ENCODE measurements at places on chromosomes 5 and 9. TPM values are rescaled to one million over a fixed set of nuclear protein-coding genes. Genes with fewer than 3 reads are reported as not detected.

Gene F12
- polyA plus RNA-seq: 9.5 TPM

Gene LHX2
- 4.6 TPM for polyA plus RNA-seq

DNA sequence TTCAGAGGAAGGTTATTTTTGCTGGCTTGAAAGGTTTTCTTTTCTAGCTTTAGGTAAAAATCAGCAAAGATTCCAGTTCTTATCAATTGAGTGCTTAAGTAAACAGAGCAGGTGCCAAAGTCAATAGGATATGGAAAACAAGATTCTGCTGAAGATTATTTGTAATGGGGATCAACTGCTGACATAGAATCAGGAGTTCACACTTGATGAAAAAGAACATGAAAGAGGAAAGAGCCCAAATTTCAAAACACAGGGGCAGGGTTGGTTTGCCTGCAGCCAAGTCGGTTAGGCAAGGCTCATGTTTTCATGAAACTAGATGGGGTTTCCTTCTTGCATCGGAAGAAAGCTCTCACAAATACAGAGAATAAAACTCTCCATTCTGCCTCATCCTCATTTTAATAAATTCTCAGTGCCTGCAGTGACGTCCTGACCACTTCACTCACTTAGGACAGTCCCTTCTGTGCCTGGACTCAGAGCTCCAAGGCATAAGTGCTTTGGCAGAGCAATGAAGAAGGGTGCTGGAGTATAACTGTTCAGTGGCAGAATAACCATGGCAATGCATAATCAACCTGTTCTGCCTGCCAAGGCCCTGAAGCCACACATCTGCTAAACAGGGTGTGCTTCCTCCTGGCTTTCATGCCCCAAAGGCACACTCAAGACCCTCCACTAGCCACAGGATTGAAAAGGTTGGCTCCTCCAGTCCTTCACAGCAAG, 179.6 kb downstream of the GNAQ start:
- no peak for DNase-seq

- DNase-seq: no peak
Measured at GRCh38 chr5:55454282-55454681, 80.5 kb downstream of the PLPP1 start.

DNA sequence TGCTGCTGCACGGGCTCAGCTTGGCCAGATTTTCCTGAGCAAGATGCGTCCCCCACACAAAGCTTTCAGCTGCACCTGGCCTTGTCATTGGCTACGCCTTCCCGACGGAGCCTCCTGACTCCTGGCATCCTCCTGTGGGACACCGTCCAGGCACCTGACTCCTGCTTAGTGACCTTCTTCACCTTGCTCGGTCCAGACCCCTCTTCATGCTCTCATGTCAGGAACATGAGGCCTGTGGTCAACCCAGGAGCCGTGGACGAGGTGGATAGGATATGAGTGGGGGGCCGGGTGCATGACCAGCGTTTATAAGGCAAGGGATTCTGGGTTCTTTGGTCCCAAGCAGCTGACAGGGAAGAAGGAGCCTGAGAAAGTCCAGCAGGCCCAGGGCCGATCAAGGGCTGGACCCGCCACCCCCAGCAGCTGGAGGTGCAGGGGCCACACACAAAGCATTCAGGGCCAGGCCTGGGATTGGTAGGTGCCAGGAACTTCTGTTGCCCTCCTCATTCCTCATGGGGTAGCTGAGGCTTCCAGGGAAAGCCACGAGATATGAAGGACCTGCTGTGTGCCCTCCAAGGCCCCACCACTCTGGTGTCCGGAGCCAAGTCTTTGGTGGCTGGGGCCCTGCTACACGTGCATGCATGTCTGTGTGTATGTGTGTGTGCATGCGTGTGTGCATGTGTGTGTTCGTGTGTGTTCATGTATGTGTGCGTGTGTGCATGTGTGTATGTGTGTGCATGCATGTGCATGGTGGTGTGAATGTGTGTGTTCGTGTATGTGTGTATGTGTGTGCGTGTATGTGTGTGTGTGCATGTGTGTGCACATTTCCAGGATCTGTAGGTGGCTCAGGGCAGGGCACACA, 34.9 kb downstream of the SLC6A3 start:
- no peak for DNase-seq

GRCh38 chr5:68883436-68883835, 210.4 kb upstream of the SLC30A5 start:
- DNase-seq: no peak

GRCh38 chr9:13568405-13568804, 288.9 kb upstream of the MPDZ start:
- DNase-seq: no peak

Gene ADAM19
- 59.3 TPM for polyA plus RNA-seq

GRCh38 chr5:138844125-138844461, 31.0 kb downstream of the LRRTM2 start:
- DNase-seq: no peak

GRCh38 chr5:100790170-100790665, 112.9 kb downstream of the ST8SIA4 start:
- DNase-seq: no peak

Gene TMOD1
- polyA plus RNA-seq: 11.1 TPM

DNA sequence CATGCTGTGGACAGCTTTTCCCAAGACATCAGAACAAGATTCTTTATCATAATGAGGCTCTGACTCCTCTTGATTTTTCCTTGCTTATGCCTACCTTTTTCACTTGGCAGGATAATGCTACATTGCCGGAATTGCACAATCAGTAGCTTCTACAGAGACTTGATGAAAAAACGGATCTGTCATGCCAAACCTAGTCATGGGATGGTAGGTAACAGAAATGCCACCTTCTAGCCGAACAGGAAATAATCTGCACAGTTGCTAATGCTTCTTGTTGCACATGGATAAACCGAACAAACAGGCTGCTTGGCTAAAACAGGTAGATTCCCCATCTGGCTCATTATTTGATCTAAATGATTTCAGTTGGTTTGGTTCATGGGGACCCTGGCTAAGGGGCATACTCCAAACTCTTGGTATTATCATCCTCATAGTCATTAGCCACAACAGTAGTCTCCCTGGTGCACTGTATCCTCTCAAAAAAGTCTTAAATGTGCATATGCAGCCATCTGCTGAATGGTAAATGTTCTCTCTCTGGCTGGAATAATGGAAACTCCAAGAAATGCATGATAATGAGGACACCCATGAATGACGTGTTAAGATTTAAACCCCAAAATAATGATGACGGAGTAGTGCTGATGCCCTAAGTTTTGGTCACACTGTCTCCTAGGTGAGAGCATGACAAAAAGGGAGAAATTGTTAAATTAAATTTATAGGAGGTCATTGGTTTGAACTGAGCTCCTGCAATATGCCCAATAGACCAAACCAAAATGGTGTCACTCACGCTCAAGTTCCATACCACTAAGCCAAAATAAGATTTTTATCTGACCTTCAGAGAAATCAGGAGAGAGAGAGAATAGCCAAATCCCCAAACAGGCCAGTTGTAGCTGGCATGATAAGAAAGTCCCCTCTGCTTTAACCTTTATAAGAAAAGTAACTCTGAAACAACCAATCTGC, 47.0 kb downstream of the RAPGEF1 start:
- no peak for DNase-seq

- DNase-seq: no peak
Measured at GRCh38 chr5:39022151-39022550, 52.0 kb downstream of the RICTOR start.

Gene CDC25C
- polyA plus RNA-seq: 15.5 TPM

Gene ARL14EPL
- not detected for polyA plus RNA-seq

GRCh38 chr5:65769539-65769938, 47.5 kb downstream of the NLN start:
- no peak for DNase-seq

Gene TMEM8B
- polyA plus RNA-seq: 4.3 TPM

Gene KIF12
- not detected for polyA plus RNA-seq

GRCh38 chr9:89278997-89279739, 31.8 kb upstream of the CKS2 start:
- DNase-seq: no peak

DNA sequence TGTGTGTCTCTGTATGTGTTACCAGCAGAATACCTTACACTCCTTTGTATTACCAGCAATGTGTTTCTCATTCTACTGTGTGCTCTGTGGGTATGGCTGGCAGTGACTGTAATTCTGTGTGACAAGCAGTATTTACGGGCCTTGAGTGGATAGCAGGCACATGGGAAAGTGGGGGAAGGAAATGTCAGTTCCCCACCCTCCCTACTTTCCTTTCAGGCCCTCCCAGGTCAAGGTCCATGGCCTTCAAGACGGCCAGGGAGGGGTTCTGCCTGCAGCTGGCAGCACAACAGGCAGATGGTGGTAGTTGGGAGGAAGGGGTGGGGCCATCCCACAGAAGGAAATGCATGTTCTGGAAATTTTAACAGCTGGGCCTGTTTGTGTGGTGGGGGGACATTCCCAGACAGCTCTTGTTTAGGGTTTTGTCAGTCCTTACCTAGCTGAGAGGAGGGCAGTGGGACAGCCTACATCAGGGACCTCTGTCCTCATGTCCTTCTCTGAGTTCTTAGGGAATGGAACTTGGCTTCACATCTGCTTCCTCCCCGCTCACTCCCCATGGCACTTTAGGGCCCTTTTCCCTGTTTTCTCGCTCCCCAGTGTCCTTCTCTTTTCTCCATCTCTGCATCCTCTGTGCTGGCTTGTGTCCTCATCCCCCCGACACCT, 14.6 kb upstream of the TNIP1 start:
- no peak for DNase-seq

Gene SYK
- polyA plus RNA-seq: 69.5 TPM

Gene CDH9
- not detected for polyA plus RNA-seq

DNA sequence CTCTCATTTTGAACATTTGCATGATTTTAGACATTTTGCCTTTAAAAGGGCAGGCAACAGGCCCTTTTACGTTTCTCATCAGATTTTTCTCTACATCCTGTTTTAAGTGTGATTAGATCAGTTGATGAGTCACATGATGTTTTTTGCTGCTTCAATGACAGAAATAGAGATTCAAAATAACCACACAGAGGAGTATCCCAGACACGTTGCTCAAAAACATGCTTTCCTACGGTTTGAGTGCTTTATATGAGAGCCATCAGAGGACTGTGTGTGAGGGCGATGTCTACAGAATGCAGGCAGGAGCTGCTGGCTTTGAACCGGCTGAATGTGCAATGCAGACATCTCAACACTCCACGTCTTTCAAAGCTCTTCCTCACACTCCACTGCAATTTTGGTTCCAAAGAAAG, 42.1 kb downstream of the OTULIN start:
- no peak for DNase-seq

DNA sequence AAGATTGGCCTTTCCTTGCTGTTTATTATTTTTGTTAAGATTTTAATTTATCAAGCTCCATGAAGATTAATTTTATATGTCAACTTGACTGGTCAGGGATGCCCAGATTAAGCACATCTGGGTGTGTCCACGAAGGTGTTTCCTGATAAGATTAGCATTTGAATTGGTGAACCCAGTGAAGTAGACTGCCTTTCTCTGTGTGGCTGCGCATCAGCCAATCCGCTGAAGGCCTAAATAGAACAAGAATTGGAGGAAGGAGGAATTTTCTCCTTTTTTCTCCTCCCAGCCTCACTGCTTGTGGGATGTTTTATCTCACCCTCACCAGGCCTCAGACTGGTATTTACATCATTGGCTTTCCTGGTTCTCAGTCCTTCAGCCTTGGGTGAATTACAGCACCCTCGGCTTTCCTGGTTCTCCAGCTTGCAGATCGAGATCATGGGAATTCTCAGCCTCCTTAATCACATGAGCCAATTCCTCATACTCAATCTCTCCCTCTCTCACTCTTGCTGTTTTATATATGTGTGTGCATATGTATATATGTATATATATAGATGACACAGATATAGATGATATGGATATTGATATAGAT, 135.4 kb upstream of the SPEF2 start:
- DNase-seq: no peak

Gene MAN2A1
- polyA plus RNA-seq: 8.3 TPM

GRCh38 chr5:172818081-172818480, 16.0 kb upstream of the ERGIC1 start:
- no peak for DNase-seq

Gene SH3GLB2
- polyA plus RNA-seq: 2.9 TPM

Gene INSYN2B
- 0.13 TPM for polyA plus RNA-seq
